Stimulated activated CD8-positive, alpha-beta memory T cell treated with anti-CD3 and anti-CD28 coated beads, Interleukin-2, amount 100 ng/mL, for 48 hours (primary cell): ENCODE measurements at places on chromosomes 4 and X.

DNA sequence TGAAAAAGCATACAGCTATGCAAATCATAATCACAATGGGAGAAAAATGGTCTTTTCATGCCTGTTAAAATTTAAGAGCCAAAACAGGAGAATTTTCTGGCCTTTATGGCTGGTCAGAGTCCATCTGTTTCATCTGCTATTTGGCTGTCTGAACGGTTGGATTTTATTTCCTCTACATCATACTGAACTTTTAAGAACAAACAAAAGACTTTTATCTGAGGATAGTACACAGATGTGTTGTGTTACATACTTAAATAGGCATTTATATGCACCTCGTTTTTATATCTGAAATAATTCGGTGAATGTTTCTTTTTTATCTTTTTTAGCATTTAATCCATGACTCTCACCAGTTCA, 18.0 kb upstream of the WWC2 start:
- no peak for DNase-seq

GRCh38 chr4:17531538-17532285, 16.7 kb downstream of the CLRN2 start:
- no peak for DNase-seq

- DNase-seq, result no peak
Observed at GRCh38 chr4:47737326-47737725, 100.5 kb downstream of the CORIN start.

- DNase-seq, result no peak
Observed at GRCh38 chr4:82712561-82712960, 86.0 kb downstream of the SCD5 start.

DNA sequence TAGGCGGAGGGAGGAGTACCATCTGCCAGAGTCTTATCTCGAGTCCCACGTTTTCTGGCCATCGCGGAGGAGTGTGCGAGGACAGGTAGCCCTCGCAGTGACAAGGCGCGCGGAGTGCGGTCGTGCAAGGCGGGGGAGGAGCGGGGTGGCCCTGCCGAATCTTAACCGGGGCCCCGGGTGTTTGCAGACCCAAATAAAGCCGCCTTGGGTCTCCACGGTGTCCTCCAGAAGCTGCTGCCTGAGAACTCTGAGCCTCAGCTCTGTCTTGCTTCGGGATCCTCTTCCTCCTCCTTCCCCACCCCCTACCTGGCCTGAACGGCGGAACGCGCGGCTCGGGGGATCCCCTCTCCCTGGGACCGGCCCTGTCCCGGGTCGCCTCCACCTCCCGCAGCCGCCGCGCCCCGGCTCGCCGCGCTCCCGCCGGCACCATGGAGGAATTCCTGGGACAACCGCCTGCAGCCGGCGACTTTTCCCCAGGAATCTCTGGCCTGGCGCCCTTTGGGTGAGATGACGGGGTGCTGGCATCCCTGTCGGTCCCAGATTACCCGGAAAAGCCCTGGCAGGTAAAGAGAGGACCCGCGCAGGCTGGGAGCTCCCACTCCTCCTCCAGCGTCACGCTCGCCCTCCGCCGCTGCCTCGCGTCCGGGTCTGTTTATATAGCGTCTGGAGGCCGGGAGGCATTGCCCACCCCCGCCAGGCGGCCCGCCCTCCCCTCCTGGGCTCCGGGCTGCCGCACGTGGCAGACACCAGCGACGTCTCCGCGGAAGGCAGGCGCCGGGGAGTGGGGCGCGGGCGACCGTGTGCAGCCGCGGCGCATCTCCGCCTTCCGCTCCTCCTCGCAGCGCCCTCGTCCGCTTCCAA, at the start of gene GALNTL6:
Gene GALNTL6 (plus strand): TSS at position 740 of the 861 bp plus-strand sequence.
- no peak for DNase-seq

GRCh38 chrX:147911192-147912022, at the start of gene FMR1:
Gene FMR1 (plus strand): TSS chrX:147911919. CDS start chrX:147912180, 261 bp downstream.
- DNase-seq, result peak; percentile 83

DNA sequence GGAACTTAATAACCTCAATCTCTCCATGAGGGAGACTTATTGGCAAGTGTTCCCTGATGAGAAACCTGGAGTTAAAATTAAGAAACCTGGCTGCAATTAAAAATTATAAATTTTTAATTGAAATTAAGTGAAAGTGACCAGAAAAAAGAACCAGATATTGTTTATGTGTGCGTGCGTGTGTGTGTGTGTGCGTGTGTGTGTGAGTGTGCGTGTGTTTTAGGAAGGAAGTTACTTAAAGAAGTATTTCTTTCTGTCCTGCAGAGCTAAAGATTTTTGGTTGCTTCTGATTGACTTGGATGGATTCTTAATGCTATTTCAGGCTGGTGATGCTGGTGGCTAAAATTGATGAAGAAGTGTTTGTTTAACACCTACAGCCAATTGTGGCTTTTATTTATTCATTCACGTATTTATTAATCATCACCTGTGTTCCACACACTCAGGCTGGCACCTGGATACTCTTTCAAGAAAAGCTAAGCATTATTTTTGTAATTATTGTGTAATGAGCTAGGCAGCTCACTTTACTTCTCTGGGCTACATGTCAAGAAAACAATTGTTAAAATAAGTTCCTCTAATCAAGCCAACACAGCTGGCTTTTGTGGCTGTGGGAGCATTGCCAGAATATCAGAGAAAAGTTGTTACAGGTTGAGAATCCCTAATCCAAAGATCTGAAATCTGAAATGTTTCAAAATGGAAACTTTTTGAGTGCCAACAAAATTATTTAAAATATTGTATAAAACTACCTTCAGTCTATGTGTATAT, 68.5 kb downstream of the CEP44 start:
- DNase-seq, result no peak

- no peak for DNase-seq
Observed at GRCh38 chrX:2498781-2499302, 1.9 kb downstream of the DHRSX start.

DNA sequence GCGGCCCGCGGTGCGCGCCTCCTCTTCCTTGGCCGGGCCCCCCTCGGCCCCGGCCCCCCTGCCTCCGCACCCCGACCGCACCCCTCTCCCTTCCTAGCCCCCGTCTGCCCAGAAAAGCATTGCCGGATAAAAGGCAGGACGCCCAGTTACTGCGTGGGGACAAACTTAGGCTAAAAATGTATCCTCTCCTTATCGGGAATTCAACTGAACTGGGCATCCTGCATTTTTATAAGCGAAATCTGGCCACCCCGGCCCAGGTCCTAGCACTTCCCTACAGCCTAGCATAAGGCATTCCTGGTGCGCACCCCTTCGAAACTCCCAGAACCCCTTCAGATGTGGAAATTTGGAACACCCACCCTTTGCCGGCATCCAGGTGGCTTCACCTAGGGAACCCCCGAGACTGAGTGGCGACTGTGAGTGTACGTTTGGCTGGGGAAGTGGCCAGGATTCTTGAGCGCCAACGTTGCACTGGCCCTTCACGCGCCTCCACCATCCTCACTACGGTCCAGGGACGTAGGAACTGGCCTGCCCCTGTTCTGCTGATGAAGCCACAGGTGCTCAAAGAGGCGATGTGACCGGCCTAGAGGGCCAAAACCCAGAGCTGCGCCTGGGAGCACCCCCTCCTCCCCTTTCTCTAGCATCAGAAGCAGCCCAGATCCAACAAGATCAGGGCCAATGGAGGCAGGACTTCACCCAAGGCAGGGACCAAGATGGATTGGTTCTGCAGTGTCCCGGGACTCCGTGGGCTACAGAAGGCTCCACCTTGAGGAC, 5.7 kb upstream of the RNF4 start:
- DNase-seq, result no peak

DNA sequence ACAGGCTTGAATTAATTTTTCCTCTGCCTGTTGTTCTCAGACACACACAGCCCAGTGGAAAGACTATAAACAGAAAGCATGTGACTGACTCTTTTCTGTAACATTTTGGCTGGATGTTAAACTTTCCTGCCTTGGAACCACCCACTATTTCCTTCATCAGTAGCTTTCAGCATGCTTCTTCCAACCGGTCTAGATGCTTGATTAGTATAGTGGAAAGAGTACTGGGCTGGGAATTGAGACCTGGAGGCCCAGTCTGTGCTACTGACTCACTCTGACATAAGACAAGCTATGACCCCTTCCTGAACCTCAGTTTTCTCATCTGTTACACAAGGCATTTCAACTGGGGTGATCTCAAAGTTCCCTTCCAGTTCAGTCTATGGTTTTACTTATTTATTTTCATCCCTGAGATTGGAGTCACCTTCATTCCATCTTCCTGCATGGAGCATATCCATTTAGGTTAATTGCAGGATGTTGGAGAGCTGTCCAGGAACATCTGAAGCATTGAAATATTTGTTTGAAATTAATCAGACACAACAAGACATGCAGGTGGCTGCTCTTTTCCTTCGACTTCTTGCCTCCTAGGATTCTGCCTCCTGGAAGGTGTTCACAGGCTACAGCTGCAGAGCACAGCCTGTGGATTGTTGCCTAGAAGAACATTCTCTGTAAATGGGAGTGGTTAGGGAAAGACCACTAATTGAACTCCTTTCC, 173.4 kb downstream of the RTL9 start:
- no peak for DNase-seq

GRCh38 chr4:32147446-32148085, 1427.4 kb downstream of the PCDH7 start:
- no peak for DNase-seq

GRCh38 chr4:99457270-99457669, 22.1 kb upstream of the ADH7 start:
- no peak for DNase-seq
